ENCODE measurements at places on chromosomes 2 and 18. TPM values are rescaled to one million over a fixed set of nuclear protein-coding genes. Genes with fewer than 3 reads are reported as not detected.

ATOH8 gene
- 15.7 TPM for total RNA-seq

GNAL gene
- total RNA-seq = 3.9 TPM

FOXD4L1 gene
- not detected for total RNA-seq

FEV gene
- not detected for total RNA-seq

POTEI gene
- total RNA-seq = 0.21 TPM

SH3RF3 gene
- 10.1 TPM for total RNA-seq

DNMT3A gene
- 83.9 TPM for total RNA-seq

UGT1A5 gene
- 0.51 TPM for total RNA-seq

ODC1 gene
- 124 TPM for total RNA-seq

SOWAHC gene
- 23.0 TPM for total RNA-seq

GTF2A1L gene
- 5.0 TPM for total RNA-seq

PRKAG3 gene
- total RNA-seq = 19.7 TPM

IGFBP5 gene
- total RNA-seq = 499 TPM

CYP26B1 gene
- total RNA-seq = 13.8 TPM

HDAC4 gene
- total RNA-seq = 34.2 TPM

FAM228B gene
- 39.4 TPM for total RNA-seq

ASB18 gene
- total RNA-seq = 3.5 TPM

MYOM1 gene
- 662 TPM for total RNA-seq

TMEM247 gene
- total RNA-seq = not detected

CAVIN2 gene
- 75.5 TPM for total RNA-seq

DNER gene
- total RNA-seq = 1.3 TPM

SP140 gene
- total RNA-seq = 1.7 TPM

BOLL gene
- 2.8 TPM for total RNA-seq

MRO gene
- total RNA-seq = 0.21 TPM

SPDYA gene
- total RNA-seq = 4.2 TPM

DYNAP gene
- not detected for total RNA-seq

SEPTIN10 gene
- 113 TPM for total RNA-seq

IL36B gene
- total RNA-seq = not detected

ACTR2 gene
- total RNA-seq = 110 TPM

PJVK gene
- 2.8 TPM for total RNA-seq

HMSD gene
- not detected for total RNA-seq

MRPL33 gene
- 168 TPM for total RNA-seq

CRYBA2 gene
- not detected for total RNA-seq

SP110 gene
- total RNA-seq = 15.2 TPM

GATA6 gene
- 2.2 TPM for total RNA-seq

C2orf81 gene
- total RNA-seq = 1.0 TPM

FRZB gene
- 38.0 TPM for total RNA-seq

ZNF236 gene
- 27.9 TPM for total RNA-seq
